ENCODE measurements at places on chromosomes 12 and 14. TPM values are rescaled to one million over a fixed set of nuclear protein-coding genes. Genes with fewer than 3 reads are reported as not detected.
A peak's percentile ranks its signal among the peaks of the same experiment; 100 is the strongest.

NANOG gene
- total RNA-seq = not detected

KRT72 gene
- not detected for total RNA-seq

IL22 gene
- total RNA-seq = not detected

DNA sequence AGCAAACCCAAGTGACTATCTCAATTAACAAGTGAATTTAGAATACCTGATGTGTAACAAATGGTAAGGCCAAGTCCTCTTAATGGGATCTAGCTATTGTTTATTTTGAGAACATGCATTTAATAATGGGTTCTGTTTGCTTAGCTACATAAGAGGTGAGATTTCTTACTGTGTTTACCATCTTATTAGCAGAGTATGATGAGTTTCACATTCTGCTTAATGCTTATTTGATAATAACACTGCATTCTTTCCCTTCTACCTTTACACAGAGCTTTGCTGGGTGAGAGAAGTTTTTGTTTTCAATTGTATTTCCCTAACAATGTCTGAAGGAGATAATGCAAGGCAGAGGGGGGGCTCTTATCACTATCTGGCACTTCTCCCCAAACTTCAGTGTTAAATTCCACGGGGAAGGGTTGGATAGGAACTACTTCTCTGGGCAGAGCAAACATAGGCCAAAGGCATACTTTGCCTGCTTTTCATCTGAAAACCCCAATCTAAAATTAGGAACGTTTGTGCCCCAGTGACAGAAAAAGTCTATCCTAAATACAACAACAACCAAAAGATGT lies 129.0 kb upstream of the ATXN7L3B start:
- DNase-seq = no peak

GRCh38 chr14:21163871-21164291 lies 8.0 kb upstream of the OR5AU1 start:
- DNase-seq = no peak

DNA sequence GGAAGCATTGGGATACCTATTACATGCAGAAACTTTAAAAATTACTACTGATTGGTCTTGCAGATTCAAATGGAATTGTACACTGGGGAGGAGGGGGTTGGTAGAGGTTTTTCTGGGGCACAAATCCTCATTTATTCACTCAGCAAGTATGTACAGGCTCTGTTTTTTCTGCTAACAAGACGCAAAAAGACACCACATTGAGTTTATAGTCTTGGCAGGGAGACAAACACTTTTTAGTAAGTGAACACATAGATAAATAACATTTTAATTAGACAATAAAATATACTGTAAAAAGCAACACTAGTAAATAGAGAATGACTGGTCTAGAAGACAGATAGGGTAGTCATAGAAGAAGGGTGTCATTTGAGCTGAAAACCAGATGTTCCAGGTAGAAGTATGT lies 23.8 kb downstream of the GLIPR1L2 start:
- no peak for DNase-seq

DNA sequence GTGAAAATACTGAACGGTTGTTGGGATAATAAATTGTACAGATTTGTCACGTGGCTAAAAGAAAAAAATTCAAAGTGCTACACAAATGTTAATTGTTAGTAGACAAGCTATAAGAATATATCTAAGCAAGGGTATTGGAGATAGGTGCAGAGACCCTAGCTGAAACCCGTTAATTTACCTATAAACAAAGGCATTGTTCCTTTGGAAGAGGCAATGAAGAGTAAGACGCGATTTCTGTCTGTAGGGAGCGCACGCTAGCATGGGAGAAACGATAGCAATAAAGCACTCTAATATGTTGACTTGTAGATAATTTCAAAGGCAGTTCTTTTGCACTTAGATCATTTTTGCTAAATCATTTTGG lies 565 bp downstream of the CCDC77 start:
- no peak for DNase-seq

ZNF664 gene
- 53.1 TPM for total RNA-seq

- DNase-seq = no peak
Measured at GRCh38 chr12:79236920-79237319, 372.3 kb downstream of the SYT1 start.

DNA sequence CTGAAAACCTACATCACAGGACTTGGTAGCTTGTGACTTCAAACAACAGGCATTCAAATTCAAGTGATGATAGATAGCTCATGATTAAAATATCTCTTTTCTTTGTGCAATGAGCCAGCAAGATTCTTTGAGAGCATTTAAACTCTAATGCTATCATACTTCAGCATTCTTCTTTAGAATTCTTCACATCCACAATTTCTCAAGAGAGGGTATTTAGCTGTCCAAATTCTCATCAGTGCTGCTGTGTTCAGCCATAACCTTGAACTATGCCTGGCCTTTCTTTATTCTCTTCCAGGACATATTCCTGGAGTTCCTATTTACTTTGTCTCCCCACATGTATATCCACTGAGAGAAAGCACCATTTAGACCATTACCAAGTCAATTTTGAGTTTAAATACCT lies 321.1 kb downstream of the EGLN3 start:
- no peak for DNase-seq

KTN1 gene
- total RNA-seq = 209 TPM

RD3L gene
- total RNA-seq = 25.2 TPM

DNA sequence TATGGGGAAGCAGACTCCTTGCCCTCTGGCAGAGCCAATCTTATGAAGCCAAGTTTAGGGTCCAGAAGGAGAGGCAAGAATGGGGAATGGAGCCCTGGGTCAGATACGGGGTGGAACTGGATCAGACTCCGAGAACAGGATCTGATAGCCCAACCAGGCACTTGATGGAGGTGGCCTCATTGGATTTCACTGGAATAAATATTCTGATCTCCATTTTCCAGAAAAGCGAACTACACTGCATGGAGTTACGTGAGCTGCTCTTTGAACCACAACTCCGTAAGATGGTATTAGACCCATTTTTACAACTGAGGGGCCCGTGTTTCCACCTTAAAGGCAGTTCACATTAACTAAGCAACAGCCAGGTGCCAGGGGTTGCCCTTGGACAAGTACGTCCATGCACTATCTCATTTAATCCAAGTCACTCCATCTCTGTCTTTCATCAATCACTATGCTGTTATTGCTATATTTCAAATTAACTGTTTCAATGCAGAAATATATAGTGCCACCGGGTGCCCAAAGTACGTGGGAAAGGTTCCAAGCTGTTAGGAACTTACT lies 155.2 kb downstream of the BCL11B start:
- peak; percentile 9 for DNase-seq

CCDC177 gene
- total RNA-seq = not detected

DNA sequence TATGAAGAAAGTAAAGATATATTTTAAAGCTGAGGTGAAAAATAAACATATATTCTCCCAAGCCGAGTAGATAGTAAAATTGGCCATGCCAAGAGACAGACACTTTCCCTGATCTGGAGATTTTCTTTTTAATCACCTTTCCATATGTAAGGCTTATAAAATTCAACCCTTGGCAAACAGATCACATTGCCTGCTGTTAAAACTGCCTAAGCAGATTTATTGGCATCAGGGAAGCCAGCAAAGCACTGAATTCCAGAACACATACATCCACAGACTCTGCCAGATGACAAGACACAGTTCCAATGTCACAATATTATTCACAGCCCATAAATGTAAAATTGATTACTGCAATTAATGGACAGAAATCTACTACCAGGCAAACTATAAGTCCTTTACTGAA lies 78.2 kb upstream of the GARIN2 start:
- DNase-seq = no peak

- DNase-seq = no peak
Measured at GRCh38 chr12:107457362-107457935, 228.2 kb upstream of the PWP1 start.

HOXC12 gene
- total RNA-seq = not detected

- DNase-seq = no peak
Measured at GRCh38 chr12:82835217-82835616, 148.5 kb downstream of the TMTC2 start.

DNA sequence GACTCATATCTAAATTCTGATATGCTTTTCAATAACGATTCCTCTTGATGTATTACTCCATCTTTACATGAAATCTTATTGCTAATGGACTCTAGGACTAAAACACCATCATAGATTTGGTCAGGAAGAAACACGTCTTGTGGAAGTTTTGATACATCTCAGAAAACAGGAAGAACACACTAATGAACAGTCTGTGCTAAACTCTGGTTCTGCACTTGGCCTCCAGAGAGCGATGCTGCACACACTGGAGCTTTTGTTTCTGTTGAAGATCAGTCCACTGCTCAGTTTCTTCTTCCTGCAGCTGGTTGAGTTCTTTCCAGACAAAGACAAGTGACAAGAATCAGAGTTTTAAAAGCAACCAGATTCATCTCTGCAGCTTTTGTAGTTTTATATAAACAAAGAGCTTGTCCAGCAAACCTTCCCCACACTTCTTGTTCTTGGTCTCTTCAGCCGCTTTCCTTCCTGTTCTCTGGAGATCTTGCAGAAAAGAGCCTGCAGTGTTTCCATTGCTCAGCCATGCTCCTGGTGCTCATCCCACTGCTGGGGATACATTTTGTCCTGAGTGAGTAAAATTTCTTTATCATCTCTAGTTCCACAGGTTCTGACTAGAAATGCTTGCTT lies 229.1 kb upstream of the OR4E1 start:
- no peak for DNase-seq

GRCh38 chr12:92745856-92746550 lies 43.2 kb downstream of the PLEKHG7 start:
- peak; percentile 93 for DNase-seq

Measured in right atrium auricular region (tissue), 2 donors.